Stimulated activated CD4-positive, alpha-beta T cell treated with anti-CD3 and anti-CD28 coated beads, TNF-alpha, amount 100 ng/mL, for 4 hours (primary cell): ENCODE measurements at places on chromosomes 5 and 9.

GRCh38 chr5:15501091-15501791 lies 1.3 kb downstream of the FBXL7 start:
- DNase-seq: no peak

DNA sequence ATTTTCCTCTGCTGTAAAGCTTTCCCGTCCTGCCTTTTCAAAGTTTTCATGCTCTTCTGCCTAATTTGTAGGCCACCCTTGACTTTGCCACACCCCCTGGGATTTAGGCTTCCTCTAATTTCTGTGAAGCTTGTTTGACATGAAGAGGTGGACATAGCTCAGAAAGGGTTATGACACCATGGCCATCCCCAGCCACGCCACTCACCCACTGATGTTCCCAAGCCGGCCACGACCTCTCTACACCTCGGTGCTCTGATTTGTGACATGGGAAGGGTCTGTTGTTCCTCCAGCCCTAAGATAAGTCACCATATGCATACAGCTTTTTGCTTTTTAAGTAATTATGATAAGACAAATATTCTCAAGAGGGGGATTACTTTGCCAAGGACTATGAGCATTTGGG lies 139.5 kb downstream of the BARX1 start:
- no peak for DNase-seq

GRCh38 chr5:170339780-170340167 lies 42.2 kb upstream of the LCP2 start:
- no peak for DNase-seq

DNA sequence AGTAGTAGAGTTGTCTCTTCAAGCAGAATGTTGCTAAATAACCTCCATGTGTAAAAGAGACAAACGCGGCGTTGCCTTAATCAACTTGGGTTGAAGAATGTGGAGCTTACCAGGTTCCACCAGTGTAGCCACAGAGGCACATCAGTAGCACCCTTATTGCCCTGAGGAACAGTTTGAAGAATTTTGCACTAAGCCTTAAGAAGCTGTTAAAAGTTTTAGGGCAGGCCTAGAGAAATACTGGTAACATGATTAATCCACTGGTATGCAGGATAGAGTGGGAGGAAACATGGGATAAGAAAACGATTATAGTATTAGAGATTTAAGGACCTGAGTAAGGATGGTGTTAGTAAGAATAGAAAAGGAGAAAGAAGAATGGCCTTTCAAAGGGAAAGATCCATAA lies 100.6 kb downstream of the ZCCHC7 start:
- no peak for DNase-seq

- no peak for DNase-seq
Observed at GRCh38 chr9:4301296-4301695, 1.4 kb upstream of the GLIS3 start.

DNA sequence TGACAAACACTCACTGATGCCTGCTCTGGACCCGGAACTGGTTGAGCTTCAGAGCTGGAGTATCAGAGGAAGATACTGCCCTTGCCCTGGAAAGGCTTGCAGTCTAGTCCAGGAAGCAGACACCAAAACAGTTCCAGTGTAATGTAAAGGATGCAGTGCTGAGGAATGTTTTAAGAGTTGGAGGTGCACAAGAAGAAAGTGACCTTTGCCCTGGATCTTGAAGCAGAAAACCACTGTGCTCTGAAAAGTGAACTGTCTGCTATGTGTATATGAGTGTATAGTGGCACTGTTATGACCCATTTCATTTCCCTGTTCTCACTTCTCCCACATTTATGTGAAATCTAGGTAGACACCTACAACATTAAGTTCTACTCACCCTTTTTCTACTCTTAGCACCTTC lies 2.1 kb downstream of the ZNF346 start:
- DNase-seq: no peak
